ENCODE measurements at places on chromosomes 3 and 15.

DNA sequence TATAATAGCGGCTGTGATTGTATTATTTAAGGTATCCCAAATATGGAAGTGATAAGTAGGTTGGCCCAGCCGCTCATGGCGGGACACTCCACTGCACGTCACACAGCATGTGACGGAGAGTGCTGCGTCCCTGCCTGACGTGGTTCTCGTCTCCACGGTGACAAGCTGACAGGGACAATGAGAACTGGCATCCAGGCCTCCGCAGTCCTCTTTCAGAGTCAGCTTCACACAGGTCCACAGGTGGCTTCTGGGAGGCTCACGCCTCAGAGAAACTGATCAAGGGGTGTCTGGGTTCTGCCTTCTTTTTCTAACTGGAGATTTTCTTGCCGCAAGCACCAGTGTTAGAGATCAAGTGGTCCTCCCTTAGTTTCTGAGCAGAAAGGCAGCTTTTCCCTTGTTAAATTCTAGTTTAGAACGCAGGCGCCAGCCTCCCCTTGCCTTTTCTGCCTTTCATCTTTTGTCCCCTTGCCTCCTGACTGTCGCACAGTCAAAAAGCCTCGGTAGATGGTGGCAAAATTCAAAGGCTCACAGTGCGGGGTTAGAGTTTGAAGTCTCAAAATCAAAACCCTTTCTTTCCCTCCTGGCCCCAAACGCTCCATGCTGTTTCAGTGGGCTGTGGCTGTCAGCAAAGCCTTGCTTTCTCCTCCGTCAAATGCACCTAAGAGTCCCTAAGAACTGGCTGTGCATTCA, 120.9 kb downstream of the ATP10A start:
- no peak for DNase-seq

- DNase-seq: no peak
These were observed 1059.2 kb downstream of the ZPLD1 start for GRCh38 chr3:103494011-103494410.

GRCh38 chr3:14429237-14429636, 26.8 kb downstream of the SLC6A6 start:
- DNase-seq: no peak

GRCh38 chr15:98380721-98381120, 267.6 kb upstream of the IGF1R start:
- no peak for DNase-seq

- DNase-seq: no peak
These were observed 21.0 kb downstream of the PAQR5 start for GRCh38 chr15:69319384-69320375.

DNA sequence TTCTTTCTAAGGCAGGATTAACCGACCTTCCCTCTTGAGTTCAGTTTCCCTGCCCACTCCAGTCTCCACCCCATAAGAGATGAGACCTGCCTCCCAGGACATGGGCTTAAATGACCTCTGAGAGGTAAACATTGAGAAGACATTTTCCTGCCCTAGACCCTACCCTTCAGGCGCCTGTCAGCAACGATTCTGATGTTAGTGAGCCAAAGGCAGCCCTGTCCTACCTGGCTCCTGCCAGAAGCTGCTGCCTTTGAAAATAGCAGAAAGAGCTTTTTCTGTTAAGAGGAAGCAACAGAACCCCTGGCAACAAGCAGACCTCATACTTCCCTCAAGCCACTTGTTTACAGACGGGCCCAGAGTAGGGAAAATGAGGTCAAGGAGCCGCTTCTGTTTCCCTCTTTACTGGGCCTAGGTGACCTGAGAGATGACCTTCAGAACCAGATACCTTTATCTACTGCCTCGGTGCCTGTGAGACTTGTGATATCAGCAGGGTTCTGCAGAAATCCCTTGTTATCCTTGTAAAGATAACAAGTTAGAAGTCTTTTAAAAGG, 52.0 kb downstream of the CD200R1L start:
- DNase-seq: no peak

DNA sequence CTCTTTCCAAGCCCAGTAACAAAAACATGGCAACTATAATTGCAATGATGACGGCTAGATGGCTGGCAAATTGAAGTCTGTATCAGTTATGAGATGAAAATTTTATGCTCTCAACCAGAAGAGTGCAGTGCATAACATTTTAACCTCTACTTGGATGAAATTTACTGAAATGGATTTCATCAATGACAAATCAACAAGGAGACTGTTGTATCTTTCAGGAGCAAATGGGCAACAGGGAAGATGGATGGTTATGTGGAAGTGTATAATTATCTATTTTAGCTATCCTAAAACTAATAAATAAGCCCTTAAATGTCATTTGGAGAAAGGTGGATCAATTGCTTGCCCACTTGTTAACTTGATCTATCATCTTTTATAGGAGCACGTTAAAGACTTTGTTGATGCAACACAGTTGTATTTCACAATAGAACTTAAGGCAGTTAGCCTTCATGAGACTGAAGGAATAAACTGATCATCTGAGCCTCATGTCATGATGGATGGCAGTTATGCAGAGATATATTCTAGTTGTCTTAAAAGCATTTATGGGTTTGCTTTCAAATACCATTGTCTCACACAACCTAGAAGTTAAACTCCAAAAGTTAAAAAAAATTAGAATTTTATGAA, 315.1 kb upstream of the TBC1D5 start:
- no peak for DNase-seq

DNA sequence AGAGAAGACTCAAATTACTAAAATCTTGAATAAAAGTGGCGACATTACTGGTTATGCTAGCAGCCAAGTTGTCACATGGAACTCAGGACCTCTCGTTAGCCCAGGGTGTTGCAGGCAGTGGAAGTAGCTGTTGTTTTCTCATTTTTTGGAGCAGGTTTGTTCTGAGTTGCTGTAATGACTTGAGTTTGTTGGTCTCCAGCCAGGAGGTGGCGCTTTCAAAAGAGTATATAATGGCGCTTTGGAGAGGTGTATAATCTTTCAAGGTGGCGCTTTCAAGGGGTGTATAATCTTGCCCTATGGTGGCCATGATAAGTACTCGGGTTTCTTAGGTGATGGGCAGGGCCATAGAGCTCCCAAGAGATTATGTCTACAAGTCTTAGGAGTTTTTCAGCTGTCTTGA, 632.7 kb downstream of the NTRK3 start:
- DNase-seq: no peak

DNA sequence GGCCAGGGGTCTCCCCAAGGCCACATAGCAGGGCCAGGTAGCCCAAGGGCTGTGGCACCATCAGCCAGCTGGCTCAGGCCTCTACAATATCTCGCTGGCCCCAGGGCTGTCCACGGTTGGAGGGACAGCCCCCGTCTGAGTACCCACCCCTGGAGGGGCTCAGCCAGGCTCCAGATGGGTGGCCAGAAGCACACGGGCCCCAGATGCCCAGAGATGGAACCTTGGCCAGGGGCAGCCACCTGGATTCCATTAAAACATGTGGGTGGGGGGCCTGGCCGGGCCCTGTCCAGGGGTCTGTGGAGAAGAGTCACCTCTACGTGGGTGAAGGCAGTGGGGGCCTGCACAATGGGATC, 8.4 kb downstream of the CSPG4 start:
- no peak for DNase-seq

- DNase-seq: no peak
These were observed 822 bp downstream of the ST8SIA2 start for GRCh38 chr15:92394309-92395097.

- no peak for DNase-seq
These were observed 21.5 kb downstream of the SPESP1 start for GRCh38 chr15:68951813-68952212.

DNA sequence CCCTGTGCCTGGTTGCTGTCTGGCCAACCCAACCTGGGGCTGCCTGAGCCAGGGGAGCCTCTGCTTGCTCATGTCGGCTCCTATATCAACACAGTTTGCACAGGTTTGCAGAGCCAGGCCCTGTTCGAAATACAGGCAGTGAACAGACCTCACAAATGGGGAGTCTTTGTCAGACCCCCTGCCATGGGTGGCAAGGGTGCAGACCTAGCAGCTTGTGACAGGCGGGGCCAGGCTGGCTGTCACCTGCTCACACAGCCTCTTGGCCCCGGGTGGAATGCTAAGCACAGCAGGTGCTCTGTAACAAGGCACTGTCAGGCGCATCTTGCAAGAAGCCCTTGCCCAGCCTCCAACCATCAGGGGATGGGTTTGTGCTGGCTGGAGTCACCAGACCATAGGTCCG, 47.3 kb downstream of the BDH1 start:
- no peak for DNase-seq

GRCh38 chr3:167882057-167882667, 146.6 kb downstream of the SERPINI1 start:
- DNase-seq: no peak

- no peak for DNase-seq
These were observed 719.4 kb upstream of the CFAP20DC start for GRCh38 chr3:59769127-59769750.

GRCh38 chr15:37876900-37877299, 57.5 kb upstream of the TMCO5A start:
- DNase-seq: no peak

All from stimulated activated CD8-positive, alpha-beta memory T cell treated with anti-CD3 and anti-CD28 coated beads, Interleukin-4, amount 100 ng/mL, for 24 hours (primary cell).